Peyer's patch (tissue), 4 donors: ENCODE measurements at places on chromosomes 16 and 17. TPM values are rescaled to one million over a fixed set of nuclear protein-coding genes. Genes with fewer than 3 reads are reported as not detected.

- no peak for DNase-seq
Observed at GRCh38 chr17:57714665-57715180, 30.4 kb downstream of the CCDC182 start.

The PRSS8 gene
- total RNA-seq: 27.2 TPM

DNA sequence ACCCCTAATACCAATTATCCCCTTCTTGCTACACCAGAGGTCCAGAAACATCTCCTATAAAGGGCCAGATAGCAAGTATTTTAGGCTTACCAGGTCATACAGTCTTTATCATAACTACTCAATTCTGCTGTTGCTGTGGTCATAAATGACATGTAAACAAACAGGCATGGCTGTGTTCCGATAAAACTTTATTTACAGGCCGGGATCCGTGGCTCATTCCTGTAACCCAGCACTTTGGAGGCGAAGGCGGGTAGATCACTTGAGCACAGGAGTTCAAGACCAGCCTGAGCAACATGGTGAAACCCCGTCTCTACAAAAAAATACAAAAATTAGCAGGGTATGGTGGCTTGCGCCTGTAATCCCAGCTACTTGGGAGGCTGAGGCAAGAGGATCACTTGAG lies 12.3 kb downstream of the ASGR1 start:
- DNase-seq: no peak

The MAPT gene
- 0.35 TPM for total RNA-seq

- no peak for DNase-seq
Observed at GRCh38 chr16:81940781-81941560, 70.3 kb downstream of the SDR42E1 start.

DNA sequence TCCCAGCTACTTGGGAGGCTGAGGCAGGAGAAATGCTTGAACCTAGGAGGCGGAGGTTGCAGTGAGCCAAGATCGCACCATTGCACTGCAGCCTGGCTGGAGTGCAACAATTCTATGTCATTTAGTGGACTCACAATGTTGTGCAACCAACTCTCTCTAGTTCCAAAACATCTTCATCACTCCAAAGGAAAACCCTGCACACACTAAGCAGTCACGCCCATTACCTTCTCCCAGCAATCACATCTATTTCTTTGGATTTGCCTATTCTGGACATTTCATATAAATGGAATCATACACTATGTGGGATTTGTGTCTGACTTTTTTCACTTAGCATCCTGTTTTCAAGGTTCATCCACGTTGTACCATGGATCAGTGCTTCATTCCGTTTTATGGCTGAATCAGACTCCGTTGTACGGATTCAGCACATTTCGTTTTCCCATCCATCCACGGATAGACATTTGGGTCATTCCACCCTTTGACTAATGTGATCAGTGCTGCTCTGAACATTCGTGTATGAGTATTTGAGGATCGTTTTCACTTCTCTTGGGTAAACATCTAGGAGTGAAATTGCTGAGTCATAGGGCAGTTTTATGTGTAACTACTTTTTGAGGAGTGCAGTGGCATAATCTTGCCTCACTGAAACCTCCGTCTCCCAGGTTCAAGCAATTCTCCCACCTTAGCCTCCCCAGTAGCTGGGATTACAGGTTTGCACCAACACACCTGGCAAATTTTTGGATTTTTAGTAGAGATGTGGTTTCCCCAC lies 45.4 kb upstream of the EMP2 start:
- no peak for DNase-seq

The TMEM208 gene
- total RNA-seq: 33.6 TPM

DNA sequence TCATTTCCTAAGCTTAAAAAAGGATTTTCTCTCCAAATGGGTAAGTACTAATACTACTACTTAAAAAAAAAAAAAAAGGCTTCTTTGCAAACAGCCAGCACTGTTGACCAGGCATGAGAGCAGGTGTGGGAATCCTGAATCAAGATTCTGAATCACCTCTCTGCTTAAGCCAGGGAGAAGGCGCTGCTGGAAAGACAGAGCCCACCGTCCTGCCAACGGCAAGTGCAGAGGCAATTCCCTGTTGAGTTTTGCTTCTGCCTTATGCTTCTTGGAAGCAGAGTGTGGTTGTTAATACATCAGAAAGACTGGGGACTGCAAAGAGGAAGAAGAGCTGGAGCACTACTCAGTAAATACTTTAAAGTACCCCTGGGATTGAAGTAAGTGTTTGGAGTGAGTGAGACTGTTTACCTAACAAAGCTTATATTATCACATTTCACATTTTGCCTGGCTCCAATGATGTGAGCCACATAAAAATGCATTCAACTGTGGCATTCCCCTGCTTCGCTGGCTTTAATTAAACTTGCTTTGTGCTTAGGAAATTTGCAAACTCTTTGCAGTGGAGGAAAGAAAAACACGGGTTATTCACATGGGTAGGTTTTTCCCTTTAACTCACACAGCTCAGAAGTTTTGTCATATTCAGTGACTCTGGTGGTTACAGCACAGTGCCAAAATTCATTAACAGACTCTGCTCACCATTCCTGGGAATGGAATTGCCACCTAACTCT lies 86.0 kb upstream of the KIF2B start:
- DNase-seq: no peak

DNA sequence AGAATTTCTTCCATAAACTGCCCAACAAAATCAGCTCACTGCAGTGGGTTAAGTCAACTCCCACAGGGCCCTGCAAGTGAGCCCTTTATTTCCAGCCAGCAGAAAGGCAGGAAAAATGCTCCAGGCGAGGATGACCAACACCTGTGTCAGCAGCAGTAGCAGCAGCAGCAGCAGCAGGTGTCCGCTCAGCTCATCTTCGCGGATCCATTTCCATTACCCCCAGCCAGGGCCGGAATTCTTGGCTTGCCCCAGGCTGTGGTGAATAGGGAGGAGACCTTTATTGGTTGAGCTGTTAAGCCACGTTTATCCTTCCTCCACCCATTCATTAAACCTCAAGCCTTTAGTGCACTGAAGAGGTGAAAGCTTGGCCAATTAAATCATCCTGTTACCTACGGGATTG lies 46.2 kb downstream of the MARCHF10 start:
- no peak for DNase-seq

- no peak for DNase-seq
Observed at GRCh38 chr16:11401161-11402050, 56.1 kb downstream of the RMI2 start.

DNA sequence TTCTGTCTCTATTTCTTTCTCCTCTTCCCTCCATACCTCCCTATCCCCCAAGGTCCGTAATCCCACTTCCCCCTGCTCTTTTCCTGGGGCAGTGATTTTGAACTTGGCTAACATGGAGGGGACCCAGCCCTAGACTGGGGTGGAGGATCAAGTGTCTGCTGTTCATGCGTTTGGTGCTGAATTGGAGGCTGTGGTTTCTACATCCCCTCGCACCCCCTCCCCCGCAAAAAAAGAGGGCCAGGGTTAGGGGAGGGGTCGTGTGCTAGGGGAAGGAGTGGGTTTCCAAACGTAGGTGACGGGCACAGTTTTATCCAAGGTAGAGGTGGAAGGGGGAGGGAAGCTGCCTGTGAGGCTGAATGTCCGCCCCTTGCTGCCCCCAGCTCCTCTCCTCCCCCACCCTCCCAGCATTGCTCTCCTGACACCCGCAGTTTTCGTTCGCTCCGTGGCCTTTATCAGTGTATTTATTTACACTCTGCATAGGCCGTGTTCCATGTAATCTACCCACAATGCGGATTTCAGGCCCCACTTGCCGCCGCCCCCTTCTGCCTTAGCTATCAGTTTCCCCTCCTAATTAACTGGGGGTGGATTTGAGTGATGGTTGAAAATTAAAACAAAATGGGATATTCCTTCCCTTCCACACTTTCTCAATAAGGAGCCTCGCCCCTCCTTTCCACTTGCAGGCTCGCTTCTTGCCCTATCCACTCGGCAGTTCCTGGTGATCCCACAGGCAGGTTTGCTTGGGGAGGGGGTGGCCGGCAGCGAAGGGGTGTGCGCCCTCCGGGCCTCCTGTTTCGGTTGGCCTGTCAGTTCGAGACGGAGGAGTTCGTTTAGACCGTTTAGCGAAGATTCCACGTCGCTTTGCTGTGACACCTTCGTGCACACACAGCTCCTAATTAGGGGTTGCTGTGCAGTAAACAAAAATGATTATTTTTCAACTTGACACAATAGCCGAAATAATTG lies 2.0 kb downstream of the GNAO1 start:
- no peak for DNase-seq

The SLC35G6 gene
- not detected for total RNA-seq

GRCh38 chr17:74123350-74123749 lies 80.1 kb upstream of the RPL38 start:
- DNase-seq: peak; percentile 31

The SNTB2 gene
- total RNA-seq: 37.0 TPM

GRCh38 chr17:52084176-52084575 lies 74.3 kb downstream of the CA10 start:
- no peak for DNase-seq

DNA sequence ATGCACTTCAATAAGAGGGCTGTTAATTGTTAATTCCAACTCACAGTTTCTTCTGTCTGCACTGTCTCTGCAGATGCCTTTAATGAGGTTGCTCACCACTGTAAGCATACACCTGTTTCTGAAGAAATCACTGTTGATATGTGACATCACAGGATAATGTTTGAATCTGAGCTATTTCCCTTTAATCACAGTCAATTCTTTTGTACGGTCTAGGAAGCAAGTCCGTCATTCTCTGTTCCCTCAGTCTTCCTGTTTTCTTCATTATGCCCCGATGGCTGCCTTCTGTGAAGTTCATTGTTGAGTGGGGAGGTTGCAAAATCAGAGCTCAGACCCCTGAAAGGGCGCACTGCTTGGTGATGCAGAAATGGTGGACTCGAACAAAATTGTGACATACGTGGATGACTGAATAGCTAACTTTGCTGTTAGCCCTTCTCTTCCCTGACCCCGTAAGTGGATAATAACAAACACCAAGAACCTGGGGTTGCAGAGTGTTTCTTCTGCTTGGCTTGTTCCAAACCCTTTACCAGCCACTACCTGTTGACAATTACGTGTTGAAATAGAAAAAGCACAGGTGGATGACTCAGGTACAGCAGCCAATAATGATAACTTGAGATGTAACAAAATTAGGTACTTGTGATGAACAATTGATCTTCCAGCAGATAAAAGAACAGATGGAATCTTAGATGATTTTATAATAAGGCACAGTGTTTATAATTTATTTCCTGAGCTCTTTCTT lies 71.9 kb upstream of the AXIN2 start:
- no peak for DNase-seq

The MYO15A gene
- 5.0 TPM for total RNA-seq

The CHST6 gene
- not detected for total RNA-seq

- DNase-seq: no peak
Observed at GRCh38 chr17:76791053-76791980, 53.4 kb downstream of the MFSD11 start.

DNA sequence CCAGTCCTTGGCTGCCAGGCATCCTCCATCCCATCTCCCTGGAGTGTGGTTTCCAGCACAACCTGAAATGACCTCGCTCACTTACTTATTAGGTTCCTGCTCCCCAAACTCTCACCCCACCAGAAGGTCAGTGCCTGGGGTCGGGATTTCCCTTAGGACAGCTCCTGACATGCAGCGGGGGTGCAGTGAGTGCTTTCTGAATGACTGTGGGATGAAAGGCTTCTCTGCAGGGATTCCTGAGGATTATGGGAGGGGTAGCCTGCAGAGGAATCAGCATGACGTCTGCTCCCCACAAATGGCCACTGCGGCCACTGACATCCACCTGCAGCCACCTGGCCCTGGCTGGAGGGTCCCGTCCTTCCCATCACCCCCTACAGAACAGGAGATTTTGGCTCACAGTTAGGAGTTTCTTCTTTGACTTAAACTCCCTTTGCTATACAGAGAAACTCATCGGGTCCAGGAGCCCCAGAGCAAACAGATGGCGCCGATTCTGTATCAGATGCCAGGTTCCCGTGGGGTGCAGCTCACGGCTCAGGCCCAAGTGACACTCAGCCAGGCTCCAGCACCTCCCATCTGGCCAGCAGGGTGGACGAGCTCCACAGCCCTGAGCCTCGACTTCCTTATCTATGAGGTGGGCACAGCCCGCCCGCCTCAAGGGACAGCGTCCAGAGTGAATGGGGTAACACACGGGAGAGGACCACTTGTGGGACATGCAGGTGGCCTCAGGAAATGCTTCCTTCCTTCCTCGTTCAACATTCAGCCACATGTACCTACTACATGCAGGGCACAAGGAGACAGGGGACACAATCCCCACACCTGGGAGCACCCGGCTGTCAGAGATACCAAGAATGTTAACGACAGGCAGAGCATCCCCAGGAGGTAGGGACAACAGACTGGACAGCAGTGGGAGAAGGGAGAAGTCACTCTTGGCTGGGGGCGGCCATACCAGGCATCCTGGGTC lies 69.8 kb downstream of the RMI2 start:
- no peak for DNase-seq

GRCh38 chr17:30237296-30238002 lies 2.0 kb upstream of the SLC6A4 start:
- no peak for DNase-seq

The CACNG1 gene
- not detected for total RNA-seq

GRCh38 chr17:76087531-76087930 lies 8.5 kb downstream of the ZACN start:
- DNase-seq: no peak

DNA sequence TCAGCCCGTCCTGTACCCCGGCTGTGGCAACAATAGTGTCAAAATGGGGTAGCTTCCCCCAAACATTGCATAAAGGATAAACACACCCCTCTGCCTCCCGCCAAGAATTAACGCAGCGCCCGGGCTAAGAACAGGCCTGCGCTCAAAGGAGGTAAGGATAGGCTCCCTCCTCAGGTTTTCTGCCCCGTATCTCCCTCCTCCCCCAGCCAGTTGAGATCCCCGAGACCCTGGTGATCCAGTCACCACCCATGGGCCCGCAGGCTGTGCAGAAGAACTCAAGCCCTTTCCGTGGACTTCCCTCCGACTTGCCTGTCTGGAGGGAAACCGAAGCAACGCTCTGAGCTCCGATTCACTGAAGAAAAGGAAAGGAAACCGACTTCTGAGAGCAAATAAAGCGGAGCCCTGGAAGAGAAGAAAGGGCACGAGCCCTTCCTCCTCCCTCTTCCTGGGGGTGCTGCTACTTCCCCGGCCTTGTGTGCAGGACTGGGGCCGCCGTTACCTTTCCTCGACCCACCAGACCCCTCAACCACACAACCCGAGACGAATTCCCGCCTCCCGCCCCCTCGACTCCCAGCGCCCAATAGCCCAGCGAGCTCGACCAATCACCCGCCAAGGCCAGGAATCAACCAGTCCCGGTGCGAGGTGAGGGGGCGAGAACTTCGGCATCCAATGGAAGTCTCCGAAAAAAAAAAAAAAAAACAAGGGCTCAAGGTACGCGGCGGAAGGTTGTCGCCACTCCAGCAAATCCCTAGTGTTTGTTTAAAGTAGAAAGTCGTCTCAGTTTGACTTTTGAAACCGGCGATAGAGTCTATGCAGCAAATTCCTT lies at the start of gene BRIP1:
Gene BRIP1 (minus strand): TSS at position 554 of the 826 bp plus-strand sequence. CDS start 1,989 bp downstream, outside the sequence.
- peak; percentile 88 for DNase-seq

GRCh38 chr17:54626146-54626703 lies 274.4 kb upstream of the TOM1L1 start:
- DNase-seq: no peak
